ENCODE measurements at places on chromosomes 11 and 22.

DNA sequence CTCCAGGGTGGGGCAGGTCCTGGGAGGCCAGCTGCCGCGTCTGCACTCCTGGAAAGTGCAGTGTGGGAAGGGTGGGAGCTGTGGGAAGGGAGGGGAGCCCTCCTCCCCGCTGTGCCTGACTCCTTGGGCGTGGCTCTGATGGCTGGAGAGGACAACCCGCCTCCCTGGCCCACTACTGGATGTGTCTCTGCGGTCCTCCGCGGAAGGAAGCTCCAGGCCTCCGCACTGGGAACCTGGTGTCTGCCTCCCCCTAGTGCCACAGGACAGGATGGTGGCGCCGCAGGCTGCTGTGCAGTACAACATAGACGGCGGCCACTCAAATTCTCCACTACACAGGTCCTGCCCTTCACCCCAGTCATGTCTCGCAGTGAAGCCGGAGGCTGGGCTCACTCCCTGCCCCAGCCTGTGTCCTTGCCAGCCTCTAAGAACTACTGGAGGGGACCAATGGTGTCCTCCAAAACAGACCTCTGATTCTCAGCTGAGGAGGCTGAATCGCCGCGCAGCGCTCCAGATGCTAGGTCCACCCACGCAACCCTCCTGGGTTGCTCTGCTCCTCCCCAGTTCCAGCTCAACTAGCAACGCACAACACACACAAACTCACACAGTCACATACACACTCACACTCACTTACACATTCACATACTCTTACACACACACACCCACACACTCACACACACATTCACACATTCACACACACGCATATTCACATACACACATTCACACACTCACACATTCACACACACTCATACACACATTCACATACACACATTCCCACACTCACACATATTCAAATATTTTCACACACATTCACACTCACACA, 12.4 kb upstream of the DSCAML1 start:
- DNase-seq: peak; percentile 78

- no peak for DNase-seq
Measured at GRCh38 chr11:102346456-102346747, 612 bp upstream of the BIRC2 start.

GRCh38 chr11:131430473-131431208, 60.2 kb downstream of the NTM start:
- DNase-seq: no peak

- peak; percentile 54 for DNase-seq
Measured at GRCh38 chr11:110362971-110363509, 66.6 kb upstream of the RDX start.

DNA sequence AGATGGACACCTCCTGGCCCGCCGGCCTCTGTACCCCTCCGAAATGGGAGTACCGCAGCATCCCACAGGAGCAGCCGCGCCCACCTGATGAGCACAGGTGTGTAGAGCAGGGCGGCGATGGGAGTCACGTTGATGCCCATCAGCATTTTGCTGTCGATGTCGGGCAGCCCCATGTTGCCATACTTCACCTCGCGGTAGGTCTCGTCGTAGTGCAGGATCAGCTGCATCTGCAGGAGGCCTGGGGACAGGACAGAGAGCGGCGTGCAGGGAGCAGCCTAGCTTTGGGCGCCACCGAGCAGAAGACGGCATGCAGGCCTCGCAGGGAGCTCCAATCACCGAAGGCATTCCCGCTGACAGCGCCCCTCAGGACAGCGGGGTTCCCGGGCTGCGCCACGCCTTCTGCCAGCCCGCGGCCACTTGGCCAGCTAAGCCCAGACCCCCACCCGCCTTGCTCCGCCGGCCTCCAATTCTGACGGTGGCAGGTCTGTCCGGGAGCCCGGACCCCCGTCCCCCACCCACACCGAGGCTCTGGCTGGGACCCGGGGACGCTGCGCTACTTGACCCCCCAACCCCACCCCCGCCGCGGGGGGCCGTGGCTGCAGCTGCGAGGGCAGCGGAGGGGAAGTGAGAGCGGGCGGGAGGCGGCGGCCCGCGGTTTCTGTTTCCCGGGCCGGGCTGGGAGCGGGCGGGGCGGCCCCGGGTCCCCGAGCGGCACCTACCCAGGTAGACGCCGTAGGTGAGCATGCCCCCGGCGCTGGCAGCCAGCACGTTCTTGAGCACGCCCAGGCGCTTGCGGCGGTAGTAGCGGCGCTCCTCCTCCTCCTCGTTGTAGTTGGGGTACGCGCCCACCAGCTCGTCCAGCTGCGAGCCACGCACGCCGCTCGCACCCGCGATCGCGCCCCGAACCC, 705 bp downstream of the UNC93B1 start:
- DNase-seq: peak; percentile 29

DNA sequence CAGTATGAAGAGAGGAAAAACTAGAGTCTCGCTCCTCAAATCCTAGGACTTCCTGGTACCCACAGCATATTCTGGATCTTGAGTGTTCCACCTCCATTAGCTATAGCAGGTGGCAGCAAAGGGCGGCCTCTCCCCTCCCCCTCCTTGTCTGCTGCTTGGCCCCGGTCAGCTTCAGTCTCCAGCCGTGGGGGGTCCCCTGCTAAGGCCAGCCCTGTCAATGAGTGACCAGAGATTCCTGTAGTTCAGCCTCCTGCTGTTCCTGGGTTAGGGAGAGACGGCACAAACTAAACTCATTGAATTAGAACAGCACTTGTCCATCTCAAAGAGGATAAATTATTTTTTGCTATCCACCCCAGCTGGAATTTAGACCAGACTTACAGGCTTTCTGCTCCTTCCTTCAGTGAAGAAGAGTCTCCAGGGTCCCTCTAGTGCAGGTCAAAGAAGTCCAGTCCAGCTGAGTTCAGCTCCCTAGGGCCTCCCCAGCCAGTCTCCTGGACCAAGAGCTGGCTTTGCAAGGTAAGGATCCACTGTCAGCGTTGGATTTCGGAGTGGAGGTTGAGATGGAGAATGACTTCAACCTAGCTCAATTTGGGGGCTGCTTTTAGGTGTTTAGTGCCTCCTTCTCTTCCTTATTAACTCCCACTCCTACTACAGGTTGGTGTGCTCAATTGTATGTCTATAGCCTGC, 1.1 kb upstream of the PHLDB1 start:
- no peak for DNase-seq

GRCh38 chr22:33823552-33823951, 96.7 kb downstream of the LARGE1 start:
- DNase-seq: no peak

- DNase-seq: no peak
Measured at GRCh38 chr11:66548041-66548440, 1.3 kb downstream of the ACTN3 start.

- DNase-seq: no peak
Measured at GRCh38 chr11:125330462-125331325, 165.4 kb downstream of the FEZ1 start.

- DNase-seq: no peak
Measured at GRCh38 chr11:61526956-61527731, 18.6 kb downstream of the LRRC10B start.

DNA sequence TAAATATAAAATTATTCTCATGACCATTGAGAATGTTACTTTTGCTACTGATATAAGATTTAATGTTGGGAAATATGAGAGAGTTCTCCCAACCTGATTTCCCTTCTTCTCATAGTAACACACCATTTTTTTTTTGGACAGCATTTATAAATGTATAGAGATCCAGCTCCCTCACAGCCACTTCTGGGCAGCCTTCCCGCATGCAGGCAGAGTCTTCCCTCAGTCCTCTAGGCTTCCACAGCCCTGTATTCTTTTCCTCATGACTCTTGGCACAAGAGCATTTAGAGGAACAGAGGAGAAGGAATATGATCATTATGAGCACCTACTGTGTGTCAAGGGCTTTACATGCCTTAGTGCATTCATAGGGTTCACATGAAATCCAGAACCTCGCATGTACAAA, 9.0 kb downstream of the DTX4 start:
- DNase-seq: no peak

- no peak for DNase-seq
Measured at GRCh38 chr11:117478926-117479325, 151.3 kb downstream of the CEP164 start.

- DNase-seq: no peak
Measured at GRCh38 chr11:75571625-75572024, 9.6 kb downstream of the SERPINH1 start.

DNA sequence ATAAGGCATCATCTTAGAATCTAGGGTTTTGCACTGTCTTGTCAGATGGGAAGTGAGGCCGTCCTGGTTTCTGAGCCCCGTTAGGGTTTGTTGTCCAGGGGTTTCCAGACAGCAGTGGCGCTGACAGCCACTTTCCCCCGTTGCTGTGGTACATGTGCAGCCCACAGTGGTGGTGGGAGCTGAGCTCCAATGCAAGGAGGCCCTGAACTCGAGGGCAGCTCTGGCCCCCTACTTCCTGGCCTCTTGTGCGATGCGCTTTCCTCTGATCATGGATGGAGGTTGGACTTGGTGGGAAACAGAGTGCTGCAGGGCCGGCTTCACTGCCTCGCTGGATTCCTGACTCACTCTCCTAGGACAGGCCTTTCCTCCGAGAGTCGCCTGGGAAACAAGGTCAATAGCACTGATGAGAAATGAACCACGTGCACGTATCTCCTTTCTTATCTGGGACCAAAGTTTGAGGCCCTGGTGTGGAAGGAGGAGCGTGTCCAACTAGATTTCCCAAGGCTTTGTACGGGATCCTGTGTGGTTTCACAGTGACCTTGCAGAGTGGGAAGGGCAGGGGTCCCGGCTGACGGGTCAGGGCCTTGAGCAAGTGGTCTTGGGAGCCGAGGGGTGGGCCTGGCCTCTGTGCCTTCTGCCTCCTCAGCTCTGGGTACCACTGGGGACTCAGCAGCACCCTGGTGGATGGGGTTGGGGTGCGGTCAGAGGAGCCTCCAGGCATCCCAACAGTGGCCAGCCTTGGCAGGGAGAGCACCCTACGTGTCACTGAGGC, 3.7 kb downstream of the PHRF1 start:
- no peak for DNase-seq

- no peak for DNase-seq
Measured at GRCh38 chr11:2578929-2579270, 120.9 kb downstream of the KCNQ1OT1 start.

- no peak for DNase-seq
Measured at GRCh38 chr22:31096657-31097279, 10.6 kb downstream of the SELENOM start.

DNA sequence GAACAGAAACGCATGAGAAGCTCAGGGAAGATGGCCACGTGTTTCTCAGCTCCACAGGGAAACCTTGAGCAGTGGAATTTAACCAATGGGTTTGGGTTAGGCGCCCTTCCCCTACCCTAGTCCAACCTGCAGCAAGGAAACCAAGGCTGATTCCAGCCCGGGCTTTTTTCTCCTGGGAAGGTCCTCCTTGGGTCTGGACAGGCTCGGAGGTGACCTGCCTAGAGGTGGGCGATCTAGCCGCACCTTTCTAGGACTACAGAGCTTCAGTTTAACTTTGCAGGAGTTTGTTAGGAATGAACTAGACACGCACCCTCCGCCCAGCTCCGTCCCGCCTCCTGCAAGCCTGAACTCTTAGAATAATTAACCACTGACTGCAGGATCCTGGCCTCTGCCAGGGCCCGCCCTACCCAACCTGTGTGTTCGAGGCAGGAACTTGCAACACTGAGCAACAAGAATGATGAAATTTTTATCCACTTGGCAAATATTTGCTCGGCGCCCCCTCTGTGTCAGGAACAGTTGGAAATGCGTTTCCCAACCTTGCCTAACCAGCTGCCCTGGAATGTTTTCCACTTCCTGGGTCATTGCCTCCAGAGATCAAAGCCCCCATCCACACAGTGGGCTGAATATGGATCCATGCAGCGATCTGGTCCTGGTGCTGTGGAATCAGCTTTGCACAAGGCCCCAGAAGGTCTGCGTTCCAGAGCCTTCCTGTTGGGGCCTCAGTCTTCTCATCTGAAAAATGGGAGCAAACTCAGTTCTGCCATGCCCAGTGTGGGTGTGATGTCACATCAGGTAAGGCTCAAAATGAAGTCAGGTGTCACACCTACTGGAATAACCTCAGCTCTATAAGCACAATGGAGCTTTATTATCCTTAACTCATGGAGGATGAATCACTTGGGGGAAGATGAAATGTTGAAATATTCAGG, 13.3 kb downstream of the MPST start:
- no peak for DNase-seq

DNA sequence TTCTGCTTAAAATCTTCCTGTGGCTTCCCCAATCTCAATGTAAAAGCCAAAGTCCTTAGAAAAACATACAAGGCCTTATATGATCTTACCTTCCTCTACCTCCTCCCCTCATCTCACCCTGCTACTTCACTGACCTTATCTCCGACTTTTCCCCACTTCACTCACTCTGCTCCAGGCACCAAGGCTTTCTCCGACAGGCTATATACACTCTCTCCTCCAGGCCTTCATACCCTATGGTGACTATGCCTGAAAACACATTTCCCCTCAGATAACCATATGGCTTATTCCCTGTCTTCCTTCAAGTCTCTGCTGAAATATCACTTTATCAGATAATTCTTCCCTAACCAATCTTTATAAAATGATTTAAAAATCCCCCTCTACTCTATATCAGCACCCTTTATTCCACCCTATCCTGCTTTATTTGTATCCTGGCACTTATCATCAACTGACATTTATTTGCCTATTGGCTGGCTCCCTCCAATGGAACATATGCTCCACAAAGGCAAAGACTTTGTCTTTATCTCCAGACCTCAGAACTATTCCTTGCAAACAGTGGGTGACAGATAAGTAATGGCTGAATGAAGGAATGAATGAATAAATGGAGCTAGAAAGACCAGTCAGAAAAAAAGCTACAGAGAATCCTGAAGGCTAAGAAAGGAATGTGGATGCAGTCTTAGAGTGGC, 52.7 kb downstream of the PAK1 start:
- DNase-seq: no peak

- no peak for DNase-seq
Measured at GRCh38 chr11:103680826-103681225, 355.6 kb upstream of the DDI1 start.

GRCh38 chr11:25163421-25163820, 666.6 kb downstream of the LUZP2 start:
- DNase-seq: no peak

- no peak for DNase-seq
Measured at GRCh38 chr11:104594228-104594958, 303.9 kb downstream of the CASP12 start.

DNA sequence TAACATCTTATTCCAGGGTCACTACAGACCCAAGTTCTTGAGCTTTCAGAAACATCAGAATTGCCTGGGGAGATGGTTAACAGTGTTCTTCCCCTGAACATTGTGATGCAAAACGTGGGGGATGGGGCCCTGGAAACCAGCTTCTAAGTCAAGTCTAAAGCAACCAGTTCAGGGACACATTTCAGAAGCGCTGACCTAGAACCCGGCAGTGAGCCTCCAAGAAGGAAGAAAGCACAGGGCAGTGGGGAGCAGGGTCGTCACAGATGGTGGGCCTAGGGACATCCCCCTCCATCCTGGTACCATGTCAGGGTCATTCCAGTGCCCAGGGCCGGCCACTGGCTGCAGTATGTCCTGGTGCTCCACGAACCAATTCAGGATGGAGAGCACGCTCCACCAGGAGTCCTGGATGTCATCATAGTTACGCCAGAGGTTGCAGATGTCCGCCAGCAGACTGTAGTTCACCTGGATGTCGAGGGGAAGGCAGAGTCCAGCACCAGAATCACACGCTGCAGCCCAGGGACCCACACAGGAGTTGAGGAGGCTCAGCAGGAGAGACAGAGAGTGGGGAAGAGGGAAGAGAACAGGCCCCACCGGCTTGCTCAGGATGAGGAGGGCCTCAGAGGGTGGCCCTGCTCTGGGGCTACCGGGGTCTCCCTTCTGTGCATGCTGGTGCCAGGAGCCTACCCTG, 5.0 kb downstream of the NAGA start:
- no peak for DNase-seq

GRCh38 chr11:29153078-29153477, 863.8 kb downstream of the KCNA4 start:
- no peak for DNase-seq

- no peak for DNase-seq
Measured at GRCh38 chr11:19769820-19770219, 57.2 kb downstream of the NAV2 start.
